ENCODE measurements at places on chromosomes 1 and 21. TPM values are rescaled to one million over a fixed set of nuclear protein-coding genes. Genes with fewer than 3 reads are reported as not detected.

ATP1A2 gene
- total RNA-seq, result under 0.01 TPM

CROCC gene
- 7.2 TPM for total RNA-seq

OR2T11 gene
- total RNA-seq, result not detected

LCE1E gene
- not detected for total RNA-seq

ZMYND12 gene
- not detected for total RNA-seq
